ENCODE measurements at places on chromosomes 4 and X. TPM values are rescaled to one million over a fixed set of nuclear protein-coding genes. Genes with fewer than 3 reads are reported as not detected.

The TRIM60 gene
- not detected for total RNA-seq

The PAK3 gene
- 31.3 TPM for total RNA-seq

The UTP3 gene
- 24.6 TPM for total RNA-seq

The PPP1R2C gene
- total RNA-seq, result not detected

The PRICKLE3 gene
- 6.6 TPM for total RNA-seq

The GPR143 gene
- 11.9 TPM for total RNA-seq

The ZMAT1 gene
- total RNA-seq, result 32.4 TPM

The HPSE gene
- 0.93 TPM for total RNA-seq

The SAGE1 gene
- not detected for total RNA-seq

The HEPH gene
- 55.7 TPM for total RNA-seq

The TMEM150C gene
- total RNA-seq, result 24.6 TPM

The FGF13 gene
- 42.1 TPM for total RNA-seq

The TMPRSS11B gene
- 0.44 TPM for total RNA-seq

The TLR10 gene
- total RNA-seq, result 0.71 TPM
